ENCODE measurements at places on chromosomes 5 and 9.
A peak's percentile ranks its signal among the peaks of the same experiment; 100 is the strongest.

DNA sequence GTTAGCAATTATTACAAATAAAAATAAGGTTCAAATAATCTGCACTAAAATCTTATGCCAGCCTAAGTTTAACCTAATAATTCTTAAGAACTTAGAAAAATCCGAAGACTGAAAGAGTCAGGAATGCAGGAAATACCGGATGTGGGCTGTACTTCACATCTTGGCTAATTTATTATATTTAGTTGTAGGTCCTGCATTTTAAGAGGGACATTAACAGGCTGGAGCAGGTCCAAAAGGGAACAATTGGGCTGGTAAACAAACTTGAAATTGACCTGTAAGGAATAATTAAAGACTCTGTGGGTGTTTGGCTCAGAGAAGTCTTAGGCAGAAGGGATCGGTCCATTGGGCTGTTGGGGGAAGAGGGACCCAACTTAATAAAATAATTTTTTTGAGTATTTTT is 18.4 kb downstream of the GLRA1 start:
- DNase-seq, result no peak

- no peak for DNase-seq
These were observed 127.0 kb upstream of the VLDLR start for GRCh38 chr9:2494562-2494961.

- DNase-seq, result no peak
These were observed 160.7 kb downstream of the PDE4D start for GRCh38 chr5:59732806-59733205.

GRCh38 chr5:75716715-75717081 is 539 bp downstream of the POC5 start:
- DNase-seq, result peak; percentile 37

GRCh38 chr9:110440796-110441195 is 103.1 kb upstream of the TXNDC8 start:
- no peak for DNase-seq

DNA sequence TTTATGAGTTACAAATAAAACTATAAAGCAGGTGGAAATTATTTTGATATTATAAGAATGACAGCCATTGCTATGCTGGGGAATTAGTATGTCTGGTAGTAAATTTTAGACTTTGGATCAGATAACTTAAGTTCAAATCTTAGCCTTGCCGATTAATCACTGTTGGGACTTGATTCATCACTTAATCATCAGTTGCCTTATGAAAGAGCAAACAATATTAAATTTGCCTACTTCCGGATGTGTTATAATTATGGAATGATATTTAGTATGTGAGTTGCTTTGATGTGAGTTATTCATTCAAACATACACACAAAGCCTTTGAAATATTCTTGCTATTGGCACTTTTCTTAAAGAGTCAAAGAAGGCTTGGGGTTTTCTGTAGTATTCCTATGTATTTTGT is 717.7 kb downstream of the BRINP1 start:
- DNase-seq, result no peak

DNA sequence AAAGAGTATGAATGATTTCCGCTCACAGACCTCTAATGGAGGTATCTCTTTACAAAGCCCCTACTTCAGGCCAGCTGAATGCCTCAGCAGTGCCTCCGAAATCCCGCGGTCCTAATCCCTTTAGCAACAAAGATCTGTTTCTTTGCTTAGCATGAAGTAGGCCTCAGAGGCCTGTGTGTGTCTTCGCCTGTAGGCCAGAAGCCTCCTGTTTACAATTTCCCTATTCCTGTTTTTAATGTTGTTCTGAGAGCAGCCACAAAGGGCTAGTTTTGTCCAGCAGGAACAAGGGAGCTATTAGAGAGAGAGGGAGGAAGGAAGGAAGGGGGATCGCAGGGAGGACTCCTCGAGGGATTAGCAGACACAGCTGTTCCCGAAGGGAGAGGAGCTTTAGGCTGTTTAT is 166.4 kb upstream of the SPRY4 start:
- peak; percentile 76 for DNase-seq

DNA sequence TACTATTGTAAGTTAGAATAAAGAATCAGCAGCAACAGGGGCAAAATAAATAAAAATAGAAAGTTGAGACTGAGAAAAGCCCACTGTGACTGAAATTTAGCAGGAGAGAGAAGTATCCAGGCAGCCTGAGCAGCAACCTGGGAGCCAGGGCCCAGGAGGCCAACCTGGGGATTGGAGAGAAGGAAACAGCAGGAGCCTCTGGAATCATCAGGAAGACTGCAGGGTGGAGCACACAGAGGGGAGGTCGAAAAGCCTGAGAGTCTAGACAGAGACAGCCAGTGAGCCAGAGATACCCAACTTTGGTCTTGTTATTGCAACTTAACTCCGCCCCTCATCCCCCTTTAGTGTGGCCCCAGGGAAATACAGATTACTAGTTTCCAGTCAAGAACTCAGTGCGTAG is 98.6 kb downstream of the SLC1A3 start:
- no peak for DNase-seq

DNA sequence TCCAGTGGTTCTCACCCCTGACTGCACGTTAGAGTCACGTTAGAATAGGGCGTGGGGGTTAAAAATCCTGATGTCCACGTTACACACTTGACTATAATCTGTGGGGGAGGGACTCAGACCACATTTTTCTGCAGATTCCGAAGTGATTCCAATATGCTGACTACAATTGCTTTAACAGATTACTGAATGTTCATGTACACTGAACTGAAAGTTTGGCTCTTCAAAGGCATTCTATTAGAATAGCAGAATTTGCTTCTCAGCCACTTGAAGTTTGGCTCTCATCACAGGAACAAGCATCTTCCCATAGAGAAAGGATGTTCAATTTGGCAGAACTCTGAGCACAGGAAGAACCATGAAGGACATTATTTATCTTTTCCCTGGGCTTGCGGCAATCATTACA is 84.5 kb downstream of the HAPLN1 start:
- DNase-seq, result no peak

GRCh38 chr5:54455413-54456157 is at the start of gene HSPB3:
Gene HSPB3, plus strand, starts transcription at chr5:54455699. Its CDS starts 91 bp downstream, at chr5:54455790.
- no peak for DNase-seq

DNA sequence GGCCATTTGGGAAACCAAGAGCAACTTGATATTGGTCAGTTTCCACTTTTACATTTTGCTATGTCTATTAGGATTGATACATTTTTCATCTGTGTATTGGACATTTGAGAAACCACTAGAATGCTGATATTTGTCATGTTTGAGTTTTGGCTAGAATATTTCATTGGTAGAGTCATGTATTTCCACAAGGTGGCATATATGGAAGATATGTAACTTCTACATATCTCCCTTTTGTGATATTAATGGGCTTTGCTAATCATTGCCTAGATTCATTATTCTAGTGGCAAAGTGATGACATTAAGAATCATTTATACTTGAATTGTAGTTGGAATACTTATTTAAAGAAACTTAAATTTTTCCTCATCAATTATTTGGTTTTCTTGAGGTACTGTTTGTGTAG is 692.9 kb upstream of the EDIL3 start:
- DNase-seq, result no peak

Measured in NCI-H524 (cell line).